ENCODE measurements at places on chromosomes 2 and 18.
A peak's percentile ranks its signal among the peaks of the same experiment; 100 is the strongest.

DNA sequence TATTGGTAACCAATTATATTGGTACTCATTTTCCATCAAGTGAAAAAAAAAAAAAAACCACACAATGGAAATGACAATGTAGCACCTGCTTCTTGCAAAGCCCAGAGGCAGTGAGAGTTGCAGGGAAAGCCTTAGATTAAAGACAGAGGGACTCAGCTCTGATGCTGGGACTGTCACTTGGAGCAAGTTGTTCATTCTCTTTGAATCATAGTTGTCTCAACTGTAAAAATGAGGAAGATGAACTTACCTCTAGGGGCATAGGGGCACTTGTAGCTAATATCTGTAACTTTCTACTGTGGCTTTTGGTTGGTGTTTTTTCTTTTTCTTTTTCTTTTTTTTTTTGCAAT is 81.4 kb upstream of the LPIN2 start:
- ATAC-seq: no peak

DNA sequence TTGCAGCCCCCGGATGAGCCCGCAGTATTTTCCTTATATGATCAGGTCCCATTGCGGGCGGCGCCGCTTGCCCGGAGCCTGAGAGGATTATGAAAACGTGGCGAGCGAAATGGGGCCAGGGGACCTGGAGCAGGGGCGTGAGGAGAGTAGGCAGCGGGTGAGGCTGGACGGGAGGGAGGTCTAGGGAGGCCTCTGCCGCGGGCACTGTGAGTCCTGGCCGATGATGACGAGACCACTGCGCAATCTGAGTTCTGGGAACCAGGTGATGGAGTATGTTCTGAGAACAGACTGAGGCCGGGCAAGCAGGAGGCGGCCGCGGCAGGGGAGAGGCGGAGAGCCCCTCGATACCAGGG is 790 bp upstream of the ACAA2 start:
- peak; percentile 80 for ATAC-seq

- no peak for ATAC-seq
These were observed 159.8 kb upstream of the PIEZO2 start for GRCh38 chr18:11309172-11309571.

DNA sequence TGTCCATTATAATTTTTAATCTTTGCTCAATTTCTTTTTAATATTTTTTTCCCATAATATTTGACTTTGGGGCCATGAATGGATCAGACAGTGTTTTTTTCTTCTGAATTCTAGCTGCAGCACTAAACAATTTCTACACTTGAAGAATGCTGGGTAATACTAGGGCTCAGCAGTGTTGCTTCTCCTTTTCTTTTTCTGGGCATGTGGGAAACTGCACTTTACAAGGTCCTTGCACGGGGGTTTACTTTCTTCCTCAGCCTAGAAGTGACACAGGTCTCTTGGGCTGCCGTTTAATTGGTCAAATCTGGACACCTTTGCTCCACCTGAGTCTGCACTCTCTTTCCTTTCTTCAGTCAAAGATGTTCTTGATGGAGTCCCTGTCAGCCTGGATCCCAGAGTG is 135.4 kb upstream of the APCDD1 start:
- no peak for ATAC-seq

GRCh38 chr2:215161301-215161829 is 22.9 kb upstream of the ABCA12 start:
- ATAC-seq: no peak

DNA sequence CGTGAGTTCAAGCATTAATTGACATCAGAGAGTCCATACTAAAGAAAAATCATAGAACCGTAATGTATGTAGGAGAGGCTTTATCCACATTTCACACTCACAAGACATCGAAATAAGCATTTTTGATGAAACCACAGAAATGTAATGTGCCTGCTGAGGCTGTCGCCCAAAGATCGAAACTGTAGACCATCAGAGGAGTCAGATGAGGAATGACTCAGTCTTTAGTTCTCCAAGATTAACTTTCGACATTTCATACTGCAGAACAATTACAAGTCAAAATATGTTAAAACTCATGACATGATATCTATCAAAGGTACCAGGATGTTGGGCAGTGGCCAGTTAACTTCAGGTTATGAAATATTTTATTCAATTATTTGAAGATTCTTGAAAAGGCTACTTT is 79.6 kb downstream of the RAB31 start:
- ATAC-seq: no peak

GRCh38 chr18:10400534-10401307 is 53.7 kb upstream of the APCDD1 start:
- ATAC-seq: no peak

DNA sequence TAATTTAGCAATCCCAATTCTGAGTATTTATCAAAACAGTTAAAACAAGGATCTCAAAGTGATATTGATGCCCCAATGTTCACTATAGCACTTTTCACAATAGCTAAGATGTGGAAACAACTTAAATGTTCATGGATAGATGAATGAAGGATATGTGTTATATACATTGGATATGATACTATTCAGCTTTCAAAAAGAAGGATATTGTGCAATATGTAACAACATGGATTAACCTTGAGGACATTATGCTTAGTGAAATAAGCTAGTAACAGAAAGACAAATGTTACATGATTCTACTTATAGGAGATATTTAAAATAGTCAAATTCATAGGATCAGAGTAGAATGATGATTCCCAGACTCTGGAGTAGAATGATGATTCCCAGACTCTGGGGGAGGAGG is 78.0 kb downstream of the INSIG2 start:
- no peak for ATAC-seq

- no peak for ATAC-seq
These were observed 139.1 kb upstream of the FHL2 start for GRCh38 chr2:105537920-105538319.

DNA sequence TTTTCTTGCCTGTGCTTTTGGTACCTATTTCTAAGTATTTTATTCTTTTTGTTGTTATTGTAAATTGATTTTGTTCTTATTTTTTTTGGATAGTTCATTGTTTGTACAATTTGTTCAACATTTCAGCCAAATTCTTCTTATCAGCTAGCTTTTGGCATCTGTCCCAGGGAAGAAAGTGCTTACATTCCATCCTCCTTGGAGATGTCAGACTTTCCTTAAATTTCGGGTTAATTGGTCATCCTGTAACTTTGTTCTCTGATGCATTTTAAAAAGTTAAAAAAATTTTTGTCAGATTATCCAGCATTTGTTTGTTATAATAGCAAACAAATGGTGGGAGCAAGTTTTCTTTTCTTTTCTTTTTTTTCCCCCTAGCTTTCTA is 60.3 kb downstream of the PTH2R start:
- ATAC-seq: no peak

DNA sequence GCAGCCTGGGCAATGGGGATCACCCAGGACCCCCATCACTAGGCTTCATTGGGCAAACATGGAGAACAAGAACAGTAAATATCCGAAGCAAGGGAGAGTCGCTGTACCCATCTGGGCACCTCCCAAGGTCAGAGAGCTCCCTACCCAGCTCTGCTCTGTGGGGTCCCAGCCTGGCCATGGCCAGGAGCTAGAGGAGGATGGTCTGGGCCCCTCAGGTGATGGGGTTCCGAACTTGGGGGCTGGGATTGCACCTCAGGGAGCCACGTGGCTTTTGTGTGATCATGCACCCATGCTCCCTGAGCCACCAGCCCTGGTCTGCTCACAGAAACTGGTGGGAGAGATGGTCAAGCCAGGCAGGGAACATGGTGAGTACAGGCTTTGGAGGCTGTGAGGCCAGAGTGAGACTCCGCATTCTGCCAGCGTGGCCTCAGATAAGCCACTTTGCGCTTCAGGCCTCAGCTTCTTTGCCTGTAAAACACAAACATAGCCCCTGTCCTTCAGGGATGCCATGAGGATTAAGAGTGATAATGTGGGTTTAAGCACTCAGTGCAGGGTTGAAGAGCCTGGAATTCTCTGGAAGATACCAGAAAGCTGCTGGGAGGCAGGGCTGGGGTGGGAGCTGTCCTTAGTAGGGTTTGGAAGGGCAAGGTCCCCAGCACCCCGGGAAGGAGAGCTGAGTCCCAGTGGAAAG is 3.0 kb upstream of the NMUR1 start:
- ATAC-seq: no peak

DNA sequence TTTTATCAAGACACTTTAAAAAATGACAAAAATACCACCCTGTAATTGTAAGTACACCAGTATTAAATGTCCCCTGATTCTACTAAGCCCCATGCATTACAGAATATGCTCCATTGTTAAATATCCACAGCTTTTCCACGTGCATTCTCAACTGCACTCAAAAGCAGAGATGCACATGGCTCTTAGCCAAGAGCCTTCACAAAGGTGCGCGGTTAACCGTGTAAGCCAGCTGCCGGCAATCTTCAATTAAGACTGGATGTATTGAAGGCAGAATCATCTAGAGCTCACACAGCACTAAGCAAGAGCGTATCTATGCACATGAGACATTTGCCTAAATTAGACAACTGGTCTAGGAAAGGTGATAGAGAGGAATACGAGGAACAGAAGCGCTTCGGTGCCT is 278.3 kb downstream of the NAPG start:
- ATAC-seq: no peak

GRCh38 chr2:5442736-5443135 is 249.4 kb upstream of the SOX11 start:
- no peak for ATAC-seq

- no peak for ATAC-seq
These were observed 130.9 kb downstream of the EXOC6B start for GRCh38 chr2:72694715-72695496.

DNA sequence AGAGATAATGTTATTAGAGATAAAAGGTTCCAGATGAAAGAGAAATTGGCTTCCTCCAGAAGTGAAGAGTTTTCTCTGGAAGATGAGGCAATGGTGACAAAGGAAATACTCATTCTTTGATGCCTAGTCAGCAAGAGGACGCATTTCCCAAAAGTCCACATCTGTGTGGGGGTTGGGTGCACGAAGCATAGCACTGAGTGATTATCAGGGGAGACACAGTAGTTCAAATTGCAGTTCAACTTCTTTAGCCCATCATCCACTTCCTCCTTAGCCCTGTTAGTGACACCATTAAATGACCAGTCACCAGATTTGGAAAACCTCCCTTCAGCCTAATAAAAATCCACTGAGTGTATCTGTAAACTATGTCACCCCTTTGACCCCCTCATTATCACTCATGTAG is 80.9 kb upstream of the PHLPP1 start:
- ATAC-seq: no peak

DNA sequence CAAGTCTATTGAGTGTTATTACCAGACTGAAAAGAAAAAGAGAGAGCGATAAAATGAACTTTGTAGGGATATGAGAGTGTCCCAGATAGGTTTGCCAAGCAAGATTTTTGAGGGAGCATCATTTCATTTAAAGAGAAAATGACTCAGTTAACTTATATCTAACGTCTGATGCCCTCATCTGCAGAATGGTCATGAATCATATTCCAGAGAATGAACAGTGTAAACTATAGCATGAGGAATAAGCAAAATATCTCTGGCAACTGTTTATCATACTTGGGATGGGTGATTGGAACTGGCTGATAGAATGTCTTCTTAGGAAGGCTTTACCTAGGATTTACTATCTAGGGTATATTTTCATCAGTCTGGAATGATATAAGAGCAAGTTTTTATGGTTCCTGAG is 289.4 kb downstream of the CMPK2 start:
- no peak for ATAC-seq

DNA sequence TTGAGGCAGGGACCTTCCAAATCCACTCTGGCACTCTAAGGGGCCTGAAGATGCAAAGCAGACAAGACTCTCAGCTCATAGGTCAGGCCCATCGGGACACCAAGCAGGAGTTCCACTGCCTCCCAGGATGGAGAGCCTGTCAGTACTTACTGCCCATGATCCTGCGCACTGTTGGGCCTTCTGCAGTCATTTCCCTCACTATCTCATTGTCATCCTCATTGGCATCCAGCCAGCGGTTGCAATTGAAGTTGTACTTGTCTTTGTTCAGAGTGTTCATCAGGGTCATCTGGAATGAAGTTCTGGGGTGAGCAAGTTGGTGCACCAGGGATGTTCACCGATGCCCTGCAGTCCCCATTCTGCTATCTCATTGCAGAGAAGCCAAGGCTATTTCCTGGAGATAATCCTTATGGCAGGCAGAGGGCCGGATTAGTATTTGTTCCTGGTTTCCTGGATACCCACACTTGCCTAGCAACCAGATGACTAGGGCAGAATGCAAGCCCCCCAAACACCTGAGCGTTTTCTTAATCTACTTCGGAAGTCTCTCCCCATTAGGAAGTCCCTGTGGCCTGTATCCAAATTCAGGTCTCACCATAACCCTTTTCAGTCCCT is 65.1 kb downstream of the LOXHD1 start:
- no peak for ATAC-seq

GRCh38 chr2:176130957-176131847 is 1.7 kb downstream of the HOXD8 start:
- no peak for ATAC-seq

DNA sequence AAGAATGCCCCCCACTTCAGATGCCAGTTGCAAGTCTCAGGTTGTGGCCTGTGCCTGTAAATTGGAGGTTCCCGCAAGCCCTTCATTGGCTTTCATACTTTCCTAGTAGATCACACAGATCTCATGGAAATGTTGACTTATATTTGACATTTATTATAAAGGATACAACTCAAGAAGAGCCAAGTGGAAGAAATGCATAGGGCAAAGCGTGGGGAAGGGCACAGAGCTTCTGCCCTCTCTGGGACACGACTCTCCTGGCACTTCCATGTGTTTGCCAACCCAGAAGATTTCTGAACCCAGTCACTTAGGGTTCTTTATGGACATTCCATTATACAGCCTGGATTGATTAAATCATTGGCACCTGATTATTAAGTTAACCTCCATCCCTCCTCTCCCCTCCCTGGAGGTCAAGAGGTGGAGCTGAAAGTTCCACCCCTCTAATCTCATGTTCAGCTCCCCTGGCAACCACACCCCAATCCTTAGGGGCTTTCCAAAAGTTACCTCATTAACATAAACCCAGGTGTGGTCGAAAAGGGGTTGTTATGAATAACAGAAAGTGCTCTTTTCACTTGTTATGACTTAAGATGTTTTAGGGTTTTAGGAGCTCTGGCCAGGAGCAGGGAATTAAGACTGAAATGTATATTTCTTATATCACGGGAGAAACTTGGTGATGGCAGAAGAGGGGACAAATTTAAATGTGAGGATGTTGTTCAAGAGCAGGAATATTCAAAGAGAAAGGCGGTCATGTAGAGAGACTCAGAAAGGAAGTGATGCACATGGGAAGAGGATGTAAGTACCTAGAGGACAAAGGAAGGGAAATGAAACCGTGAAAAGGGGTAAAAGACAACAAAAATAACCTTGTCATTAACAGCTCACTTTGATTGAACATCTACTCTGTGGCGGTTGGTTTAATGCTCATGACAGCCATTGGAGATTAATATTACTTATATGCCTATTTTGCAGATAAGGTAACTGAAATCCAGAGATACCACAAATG is 31.8 kb downstream of the SP100 start:
- peak; percentile 91 for ATAC-seq

- no peak for ATAC-seq
These were observed 29.8 kb downstream of the PIEZO2 start for GRCh38 chr18:11119550-11119949.

Data from activated T-helper 17 cell treated with anti-CD3 and anti-CD28 coated beads, Interleukin-2, amount 50 U/mL, for 72 hours (primary cell).